Aorta (tissue), 5 donors: ENCODE measurements at places on chromosomes 5 and 9. TPM values are rescaled to one million over a fixed set of nuclear protein-coding genes. Genes with fewer than 3 reads are reported as not detected.

GRCh38 chr9:129852579-129852978 is 17.3 kb downstream of the USP20 start:
- no peak for DNase-seq

WNK2 gene
- total RNA-seq = 3.6 TPM

BNIP1 gene
- 8.8 TPM for total RNA-seq

GRCh38 chr5:54081415-54081814 is 229.0 kb downstream of the ARL15 start:
- DNase-seq = no peak

DNA sequence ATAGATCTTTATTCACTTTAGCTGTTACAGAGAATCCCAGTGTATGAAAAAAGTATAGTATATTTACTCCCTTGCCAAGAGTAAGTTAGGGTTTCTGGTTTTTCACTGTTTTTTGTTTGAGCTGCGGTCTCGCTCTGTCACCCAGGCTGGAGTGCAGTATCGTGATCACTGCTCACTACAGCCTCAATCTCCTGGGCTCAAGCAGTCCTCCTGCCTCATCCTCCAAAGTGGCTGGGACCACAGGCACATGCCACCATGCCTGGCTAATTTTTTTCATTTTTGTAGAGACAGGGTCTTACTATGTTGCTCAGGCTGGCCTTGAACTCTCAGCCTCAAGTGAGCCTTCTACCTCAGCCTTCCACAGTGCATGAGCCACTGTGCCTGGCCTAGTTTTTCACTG is 3.0 kb downstream of the RAI14 start:
- no peak for DNase-seq

DNA sequence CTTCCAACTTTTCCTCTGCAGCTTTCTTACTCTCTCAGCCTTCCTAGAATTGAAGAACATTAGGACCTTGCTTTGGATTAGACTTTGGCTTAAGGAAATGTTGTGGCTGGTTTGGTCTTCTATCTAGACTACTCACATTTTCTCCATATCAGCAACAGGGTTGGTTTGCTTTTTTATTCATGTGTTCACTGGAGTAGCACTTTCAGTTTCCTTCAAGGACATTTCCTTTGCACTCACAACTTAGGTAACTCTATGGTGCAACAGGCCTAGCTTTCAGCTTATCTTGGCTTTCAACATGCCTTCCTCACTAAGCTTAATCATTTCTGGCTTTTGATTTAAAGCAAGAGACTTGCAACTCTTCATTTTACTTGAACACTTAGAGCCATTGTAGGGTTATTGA is 153.1 kb downstream of the CCDC192 start:
- DNase-seq = no peak

- no peak for DNase-seq
Measured at GRCh38 chr5:137164961-137165360, 334.2 kb downstream of the SPOCK1 start.

DNA sequence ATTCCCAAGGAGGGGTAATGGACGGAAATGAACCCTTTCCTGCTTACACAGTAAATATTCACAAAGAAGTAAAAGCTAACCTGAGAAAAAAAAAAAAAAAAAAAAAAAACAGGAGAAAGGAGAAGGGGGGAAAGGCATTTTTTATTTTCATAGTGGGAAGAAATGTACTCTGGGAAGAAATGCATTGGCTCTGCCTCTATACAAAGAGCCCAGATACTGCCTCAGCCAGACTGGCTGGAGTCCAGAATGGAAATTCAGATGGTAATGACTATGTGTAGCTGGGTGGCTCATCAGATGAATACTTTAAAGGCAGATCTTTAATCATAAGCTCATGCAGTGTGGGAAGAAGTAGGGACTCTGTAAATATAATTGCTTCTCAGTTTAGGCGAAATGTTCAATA is 124.9 kb upstream of the ZNF608 start:
- no peak for DNase-seq

GRCh38 chr9:34630402-34631154 is 1.7 kb upstream of the ARID3C start:
- DNase-seq = no peak
